Right lobe of liver (tissue), 6 donors: ENCODE measurements at places on chromosomes 13 and 19.
A peak's percentile ranks its signal among the peaks of the same experiment; 100 is the strongest.

GRCh38 chr19:7444042-7444441 lies 44.8 kb downstream of the PEX11G start:
- no peak for DNase-seq

- peak; percentile 57 for DNase-seq
Measured at GRCh38 chr19:34480971-34481841, at the start of gene WTIP. Gene WTIP (plus strand): TSS chr19:34481758. CDS start chr19:34481975, 217 bp downstream.

GRCh38 chr13:50130123-50130946 lies 115.1 kb downstream of the KCNRG start:
- peak; percentile 38 for DNase-seq

- DNase-seq = peak; percentile 58
Measured at GRCh38 chr13:74131227-74131626, 3.0 kb downstream of the KLF12 start.

DNA sequence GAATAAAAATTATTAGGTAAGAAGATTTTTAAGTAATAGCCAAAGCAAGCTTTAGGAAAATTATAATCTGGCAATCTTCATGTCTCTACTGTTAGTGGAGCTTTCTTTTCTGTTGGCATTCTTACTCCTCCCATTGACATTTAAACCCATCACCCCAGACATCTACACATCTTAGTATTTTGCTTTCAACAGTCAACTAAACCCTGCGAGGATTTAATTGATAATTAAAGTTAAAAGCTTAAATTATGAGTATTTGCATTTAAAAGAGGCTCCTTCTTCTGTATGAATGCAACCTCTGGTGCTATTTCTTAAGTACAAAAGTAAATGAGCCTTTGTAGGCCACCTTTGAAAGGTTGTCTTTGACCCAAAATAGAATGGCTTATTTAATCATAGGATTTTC lies 148.1 kb downstream of the DACH1 start:
- no peak for DNase-seq
